ENCODE measurements at places on chromosomes 16 and 17.

DNA sequence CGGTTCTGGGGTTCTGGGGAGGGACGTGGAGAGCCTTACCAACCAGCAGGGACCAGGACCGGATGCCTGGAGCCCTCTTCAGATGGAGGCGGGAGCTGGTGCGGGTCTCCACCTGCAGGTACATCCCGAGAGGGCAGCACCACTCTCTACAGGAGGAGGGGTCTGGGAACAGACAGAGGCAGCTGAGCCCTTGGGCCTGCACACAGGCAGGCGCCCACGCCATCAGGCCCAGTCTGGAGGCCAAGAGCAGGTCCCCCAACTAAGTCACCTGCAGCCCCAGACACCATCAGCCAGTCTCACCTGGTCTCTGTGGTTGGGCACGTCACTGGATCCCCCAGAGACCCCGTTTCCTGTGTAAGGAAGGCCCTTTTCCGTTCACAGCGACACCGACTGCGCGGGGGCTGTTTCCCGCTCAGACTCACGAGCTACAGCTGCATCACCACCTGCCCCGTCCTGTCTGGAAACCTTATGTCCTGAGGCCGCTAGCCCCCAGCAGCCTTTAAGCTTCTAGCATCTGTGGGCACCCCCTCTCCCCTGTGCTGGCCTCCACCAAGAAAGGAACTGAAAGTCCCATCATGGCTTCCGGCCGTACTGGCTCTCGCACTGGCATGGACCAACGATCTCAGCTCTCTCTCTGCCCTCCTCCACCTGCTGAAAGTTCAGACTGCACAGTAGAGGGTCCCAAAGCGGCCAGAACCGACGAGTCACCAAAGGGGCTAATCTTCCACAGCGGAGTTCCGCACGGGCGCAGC, 1.2 kb downstream of the CYBC1 start:
- no peak for DNase-seq

- DNase-seq = no peak
Measured at GRCh38 chr17:80649200-80649644, 104.6 kb downstream of the RPTOR start.

GRCh38 chr17:76032073-76032779, 5.1 kb upstream of the EVPL start:
- DNase-seq = no peak

GRCh38 chr16:79287424-79287917, 313.1 kb downstream of the MAF start:
- no peak for DNase-seq

GRCh38 chr17:9175700-9176467, 154.6 kb downstream of the NTN1 start:
- no peak for DNase-seq

GRCh38 chr17:48554412-48555257, 9.7 kb upstream of the HOXB2 start:
- DNase-seq = no peak

DNA sequence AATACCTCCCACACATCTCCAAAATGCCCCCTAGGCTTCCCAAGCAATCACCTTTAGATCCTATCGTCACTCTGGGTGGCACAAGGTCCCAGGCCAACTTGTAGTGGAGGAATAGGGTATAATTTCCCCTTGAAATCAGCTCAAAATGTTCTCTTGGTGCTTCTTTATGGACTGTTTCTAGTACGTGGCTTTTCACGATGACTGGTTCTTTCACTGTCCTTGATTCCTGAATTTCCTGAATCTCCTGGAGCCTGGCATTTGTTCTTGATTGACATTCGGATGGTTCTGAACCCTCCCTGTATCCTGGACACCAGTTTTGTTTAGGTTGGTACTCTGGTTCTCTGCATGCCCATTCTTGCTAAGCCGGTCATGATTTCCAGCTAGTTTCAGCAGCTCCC, 6.9 kb upstream of the VPS53 start:
- DNase-seq = no peak

Measured in kidney capillary endothelial cell (primary cell).